ENCODE measurements at places on chromosomes 13 and 19. TPM values are rescaled to one million over a fixed set of nuclear protein-coding genes. Genes with fewer than 3 reads are reported as not detected.
A peak's percentile ranks its signal among the peaks of the same experiment; 100 is the strongest.

ANGPTL8 gene
- not detected for total RNA-seq

PRODH2 gene
- total RNA-seq = not detected

RFPL4A gene
- total RNA-seq = not detected

ZNF726 gene
- total RNA-seq = 9.3 TPM

CBARP gene
- total RNA-seq = 1.9 TPM

VAV1 gene
- 7.5 TPM for total RNA-seq

MAST1 gene
- 11.9 TPM for total RNA-seq

AMER2 gene
- total RNA-seq = not detected

DNA sequence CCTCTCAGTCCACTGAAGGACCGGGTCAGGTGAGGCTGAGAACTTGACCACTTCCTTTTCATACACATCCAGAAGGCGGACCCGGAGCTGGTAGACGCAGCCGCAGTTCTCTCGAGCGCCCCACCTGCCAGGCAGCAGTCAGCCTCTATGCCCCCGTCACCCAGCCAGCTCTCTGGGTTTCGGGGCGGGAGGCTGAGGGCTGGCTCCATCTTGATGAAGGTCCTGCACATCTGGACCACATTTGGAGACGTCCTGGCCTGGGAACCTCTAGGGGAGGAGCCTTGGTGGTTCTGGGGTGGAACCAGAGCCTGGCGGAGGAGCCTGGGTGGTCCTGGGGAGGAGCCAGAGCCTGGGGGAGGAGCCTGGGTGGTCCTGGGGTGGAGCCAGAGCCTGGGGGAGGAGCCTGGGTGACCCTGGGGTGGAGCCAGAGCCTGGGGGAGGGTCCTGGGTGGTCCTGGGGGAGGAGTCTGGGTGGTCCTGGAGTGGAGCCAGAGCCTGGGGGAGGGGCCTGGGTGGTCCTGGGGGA, 14.3 kb downstream of the MRPS12 start:
- DNase-seq = no peak

DNA sequence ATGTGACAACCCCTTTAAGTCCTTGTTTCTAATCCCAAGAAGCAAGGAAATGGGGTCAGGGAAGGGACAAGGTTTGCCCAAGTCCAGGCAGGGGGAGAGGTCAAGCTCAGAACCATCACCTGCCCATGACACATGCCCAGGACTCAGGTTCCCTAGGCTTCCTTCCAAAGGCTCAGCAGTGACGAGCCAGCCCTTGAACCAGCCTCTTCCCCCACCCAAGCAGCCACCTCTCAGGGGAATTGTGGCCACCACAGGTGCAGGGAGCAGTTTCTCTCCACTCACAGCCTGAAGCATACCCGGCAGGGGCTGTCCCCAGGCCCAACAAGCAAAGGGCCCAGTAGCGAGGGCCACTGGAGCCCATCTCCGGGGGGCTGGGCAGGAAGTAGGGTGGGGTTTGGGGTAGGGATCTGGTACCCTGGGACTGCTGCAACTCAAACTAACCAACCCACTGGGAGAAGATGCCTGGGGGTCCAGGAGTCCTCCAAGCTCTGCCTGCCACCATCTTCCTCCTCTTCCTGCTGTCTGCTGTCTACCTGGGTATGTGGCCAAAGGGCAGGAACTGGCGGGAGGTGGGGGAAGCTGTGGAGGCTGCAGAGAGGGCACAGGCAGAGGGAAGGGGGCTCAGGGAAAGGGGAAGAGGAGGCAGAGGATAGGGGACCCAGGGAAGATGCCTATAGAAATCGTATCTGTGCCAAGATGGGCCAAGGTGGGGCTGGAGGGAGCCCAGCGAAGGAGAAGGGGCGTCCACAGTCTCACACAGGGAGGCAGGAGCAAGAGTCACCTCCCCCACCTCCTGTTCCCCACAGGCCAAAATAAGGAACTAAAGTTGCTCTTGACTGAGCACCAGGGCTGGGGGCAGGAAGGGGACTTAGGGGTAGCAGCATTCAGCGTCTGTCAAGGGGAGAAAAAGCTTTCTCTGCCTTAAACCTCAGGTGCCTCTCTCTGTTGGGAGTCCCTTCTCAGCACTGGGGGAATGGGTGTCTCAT, at the start of gene CD79A:
TSS of gene CD79A (plus strand) at position 433 of the 986 bp plus-strand sequence. CDS start at position 459, 26 bp downstream.
- no peak for DNase-seq

DNA sequence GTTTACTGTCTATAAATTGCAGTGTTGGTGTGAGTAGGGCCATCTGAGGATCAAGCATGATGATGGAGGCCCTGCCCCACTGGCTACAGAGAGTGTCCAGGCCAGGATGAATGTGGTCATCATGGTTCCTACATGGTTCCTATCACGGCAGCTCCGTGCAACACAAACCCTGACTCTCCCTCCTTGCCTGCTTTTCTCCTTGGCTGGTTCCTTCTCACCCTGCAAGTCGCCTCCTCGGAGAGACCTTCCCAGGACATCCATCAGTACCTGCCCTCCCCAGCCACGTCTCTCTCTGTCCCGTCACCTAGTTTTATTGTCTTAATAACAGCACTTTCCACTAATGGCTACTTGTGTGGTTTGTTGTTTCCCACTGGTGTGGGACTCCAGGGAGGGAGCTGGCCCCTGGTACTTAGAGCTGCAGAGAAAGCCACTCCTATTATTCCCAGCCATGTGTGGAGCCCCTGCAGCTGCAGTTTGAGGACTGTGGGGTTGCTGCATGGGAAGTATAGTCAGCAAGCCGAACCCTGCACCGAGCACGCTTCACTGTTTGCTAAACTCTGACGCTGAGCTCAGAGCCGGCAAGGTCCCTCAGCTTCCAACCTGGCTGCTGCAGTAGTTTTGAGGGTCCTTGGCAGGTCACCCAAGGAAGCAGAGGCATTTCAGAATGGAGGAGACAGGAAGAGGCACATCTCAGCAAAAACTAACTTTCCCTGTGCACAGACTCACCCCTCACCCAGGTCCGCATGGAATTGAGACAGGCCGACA, 146.4 kb upstream of the VSTM2B start:
- DNase-seq = no peak

DNA sequence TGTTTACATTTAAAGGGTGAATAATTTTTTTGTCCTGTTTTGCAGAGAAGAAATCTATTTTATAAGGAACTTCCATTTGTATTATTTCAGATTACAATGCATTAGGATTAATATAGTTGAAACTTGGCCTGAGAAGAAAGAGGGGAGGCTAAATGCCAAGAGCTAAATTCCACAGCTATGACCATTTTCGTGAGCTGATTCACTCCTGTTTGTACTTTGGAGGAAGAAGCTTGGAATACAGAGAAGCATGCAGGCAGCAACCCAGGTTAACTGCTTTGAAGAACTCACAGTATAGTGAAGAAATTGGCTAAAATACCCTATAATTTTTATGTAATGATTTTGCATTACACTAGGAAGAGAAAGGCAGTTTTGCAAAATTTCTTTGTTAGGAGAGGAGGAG, 309.4 kb upstream of the KLF12 start:
- DNase-seq = peak; percentile 21

GRCh38 chr13:79779761-79780160, 298.8 kb downstream of the NDFIP2 start:
- DNase-seq = no peak

DNA sequence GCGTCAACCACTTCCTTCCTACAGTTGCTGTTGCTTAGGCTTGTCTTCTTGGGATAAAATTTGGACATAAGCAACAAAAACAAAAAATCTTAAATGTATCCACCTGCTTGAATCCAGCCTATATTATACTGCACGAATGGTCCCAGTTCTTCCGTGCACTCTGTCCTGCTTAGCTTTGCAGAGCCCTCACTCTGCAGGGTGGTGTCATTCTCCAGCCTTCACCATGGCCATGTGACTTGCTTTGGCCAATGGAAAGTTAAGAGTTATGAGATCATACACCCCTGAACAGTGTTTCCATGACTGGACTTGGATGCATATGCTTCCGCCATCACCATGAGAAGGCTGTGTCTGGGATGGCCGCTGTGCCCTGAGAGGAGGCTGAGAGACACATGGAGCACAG, 27.4 kb upstream of the SACS start:
- no peak for DNase-seq

GRCh38 chr19:36032251-36033104, at the start of gene CLIP3:
Gene CLIP3, minus strand, starts transcription at chr19:36032873. Its CDS starts 516 bp downstream, at chr19:36032357.
- DNase-seq = no peak

DNA sequence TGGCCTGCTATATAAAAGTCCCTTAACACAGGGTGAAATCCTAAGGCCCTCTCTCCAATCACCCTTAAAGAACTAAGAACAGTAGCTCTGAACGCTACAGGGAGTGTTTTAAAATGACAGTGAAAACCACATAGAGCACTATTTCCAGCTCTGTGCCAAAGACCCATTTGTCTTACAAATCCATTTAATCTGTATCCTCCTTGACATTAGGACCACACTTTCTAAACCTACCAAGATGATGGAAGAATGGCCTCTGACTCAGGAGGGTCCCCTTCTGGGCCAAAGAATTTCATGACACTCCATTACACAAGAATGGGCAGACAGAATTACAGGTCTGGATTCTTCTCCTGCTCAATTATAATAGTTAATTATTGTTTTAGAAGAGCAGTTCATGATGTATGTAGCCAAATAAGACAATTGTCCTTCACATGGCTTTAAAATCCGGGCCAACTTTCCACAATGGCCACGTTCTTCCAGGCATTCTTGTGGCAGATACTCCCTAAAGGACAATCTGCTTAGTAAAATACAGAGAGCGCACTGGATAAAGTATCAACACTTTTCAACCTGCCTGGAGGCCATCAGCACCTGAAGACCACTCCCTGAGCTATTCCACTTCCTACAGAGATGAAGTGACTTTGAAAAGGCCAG, 61.0 kb downstream of the STK24 start:
- DNase-seq = no peak

DNA sequence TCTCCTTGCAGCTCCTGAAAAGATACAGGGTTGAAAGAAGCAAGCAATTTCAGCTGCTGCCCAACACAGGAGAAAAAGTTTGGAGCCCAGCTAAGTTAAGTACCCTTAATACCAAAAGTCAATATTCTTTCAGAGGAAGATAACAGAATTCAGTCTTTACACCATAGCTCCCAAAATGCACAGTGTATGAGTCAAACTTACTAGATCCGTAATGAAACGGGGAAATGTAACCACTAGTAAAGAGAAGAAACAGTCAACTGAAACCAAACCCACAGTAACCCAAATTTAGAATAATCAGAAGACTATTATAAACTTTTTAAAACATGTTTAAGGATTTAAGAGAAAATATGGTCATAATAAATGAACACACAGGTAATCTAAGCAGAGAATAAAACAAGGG, 45.2 kb downstream of the SUCLA2 start:
- no peak for DNase-seq

- no peak for DNase-seq
These were observed 47.6 kb downstream of the CEP89 start for GRCh38 chr19:32924200-32924599.

DNA sequence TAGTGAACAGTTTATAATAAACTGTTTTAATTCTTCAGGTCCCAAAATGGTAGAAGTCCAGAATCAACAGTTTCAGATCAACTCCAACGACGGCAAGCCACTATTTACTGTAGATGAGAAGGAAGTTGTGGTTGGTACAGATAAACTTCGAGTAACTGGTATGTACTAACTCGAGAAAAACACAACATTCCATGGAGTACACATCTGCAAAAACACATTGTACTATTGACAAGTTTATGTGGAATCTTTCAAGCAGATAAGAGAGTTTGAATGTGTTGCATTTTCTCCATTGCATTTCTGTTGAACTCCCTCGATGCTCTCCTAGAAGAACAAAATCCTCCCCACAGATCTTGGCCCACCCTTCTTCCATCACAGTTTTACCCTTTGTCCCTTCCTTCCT, 98.5 kb downstream of the SGCG start:
- DNase-seq = no peak

DNA sequence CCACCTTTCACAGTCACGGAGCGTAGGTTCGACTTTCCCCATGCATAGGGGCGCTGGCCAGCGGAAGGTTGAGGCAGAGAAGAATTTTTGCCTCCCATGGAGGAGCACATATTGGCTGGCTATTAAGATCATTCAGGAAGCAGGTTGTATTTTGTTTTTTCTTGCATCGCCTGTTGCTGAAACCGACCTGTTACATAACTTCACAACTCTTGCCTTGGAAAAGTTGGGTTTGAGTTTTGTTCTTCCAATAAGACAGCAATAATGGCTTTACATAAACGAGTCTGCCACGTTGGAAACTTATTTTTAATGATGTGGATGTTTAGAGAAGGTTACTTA, 1.4 kb downstream of the UPF1 start:
- no peak for DNase-seq

GRCh38 chr19:46073268-46073922, 32.6 kb upstream of the IGFL4 start:
- peak; percentile 80 for DNase-seq

- DNase-seq = no peak
These were observed at the start of gene GPI for GRCh38 chr19:34364830-34365462. Gene GPI, plus strand, starts transcription at chr19:34365196. Its CDS starts 71 bp downstream, at chr19:34365267.

DNA sequence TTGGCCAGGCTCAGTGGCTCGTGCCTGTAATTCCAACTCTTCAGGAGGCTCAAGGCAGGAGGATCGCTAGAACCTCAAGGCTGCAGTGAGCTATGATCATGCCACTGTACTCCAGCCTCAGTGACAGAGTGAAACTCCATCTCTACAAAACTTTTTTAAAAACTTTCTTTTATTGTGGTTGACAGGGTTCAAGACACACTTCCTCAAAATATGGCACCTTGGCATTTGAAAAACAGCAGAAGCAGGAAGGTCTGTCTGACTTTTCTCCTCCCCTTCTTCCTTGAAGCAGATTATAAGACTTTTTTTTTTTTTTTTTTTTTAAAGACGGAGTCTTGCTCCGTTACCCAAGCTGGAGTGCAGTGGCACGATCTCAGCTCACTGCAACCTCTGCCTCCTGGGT, 100.3 kb downstream of the TM9SF2 start:
- no peak for DNase-seq

DNA sequence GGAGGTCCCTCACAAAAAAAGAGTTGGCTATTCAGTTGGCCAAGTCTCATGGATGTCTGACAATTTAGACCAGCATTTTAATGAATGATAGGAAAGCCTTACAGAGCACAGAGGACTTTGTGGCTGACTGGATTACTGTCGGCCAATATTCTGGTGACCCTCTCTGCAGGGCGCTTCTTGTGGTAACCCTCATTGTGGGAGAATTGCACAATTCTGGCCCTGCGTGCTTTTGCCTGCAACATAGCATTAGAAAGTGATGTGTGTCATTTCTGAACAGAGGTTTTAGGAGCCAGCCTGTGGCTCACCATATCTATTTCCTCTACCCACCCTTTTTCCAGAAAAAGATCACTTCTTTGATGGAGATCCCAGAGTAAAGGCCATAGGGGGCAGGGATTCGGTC, 71.4 kb downstream of the EFNB2 start:
- no peak for DNase-seq

- peak; percentile 83 for DNase-seq
These were observed 7.6 kb downstream of the SSC5D start for GRCh38 chr19:55495646-55496349.

Data from PC-9 (cell line).